Activated CD4-positive, alpha-beta T cell treated with anti-CD3 and anti-CD28 coated beads for 36 hours (primary cell): ENCODE measurements at places on chromosomes 5 and 9. TPM values are rescaled to one million over a fixed set of nuclear protein-coding genes. Genes with fewer than 3 reads are reported as not detected.
A peak's percentile ranks its signal among the peaks of the same experiment; 100 is the strongest.

- H3K4me3 ChIP-seq: peak overlapping the region; percentile 36
- H3K4me1 ChIP-seq: peaks cover 70% of the 10 kb centered on the region
- peaks cover 13% of the 10 kb centered on the region for H3K27me3 ChIP-seq
- H3K27ac ChIP-seq: peak overlapping the region; percentile 86
- no peaks in the 10 kb centered on the region for H3K36me3 ChIP-seq
These were observed 68.4 kb downstream of the ANKRD33B start for GRCh38 chr5:10632110-10632761.

The RACK1 gene
- 2,724 TPM for total RNA-seq

DNA sequence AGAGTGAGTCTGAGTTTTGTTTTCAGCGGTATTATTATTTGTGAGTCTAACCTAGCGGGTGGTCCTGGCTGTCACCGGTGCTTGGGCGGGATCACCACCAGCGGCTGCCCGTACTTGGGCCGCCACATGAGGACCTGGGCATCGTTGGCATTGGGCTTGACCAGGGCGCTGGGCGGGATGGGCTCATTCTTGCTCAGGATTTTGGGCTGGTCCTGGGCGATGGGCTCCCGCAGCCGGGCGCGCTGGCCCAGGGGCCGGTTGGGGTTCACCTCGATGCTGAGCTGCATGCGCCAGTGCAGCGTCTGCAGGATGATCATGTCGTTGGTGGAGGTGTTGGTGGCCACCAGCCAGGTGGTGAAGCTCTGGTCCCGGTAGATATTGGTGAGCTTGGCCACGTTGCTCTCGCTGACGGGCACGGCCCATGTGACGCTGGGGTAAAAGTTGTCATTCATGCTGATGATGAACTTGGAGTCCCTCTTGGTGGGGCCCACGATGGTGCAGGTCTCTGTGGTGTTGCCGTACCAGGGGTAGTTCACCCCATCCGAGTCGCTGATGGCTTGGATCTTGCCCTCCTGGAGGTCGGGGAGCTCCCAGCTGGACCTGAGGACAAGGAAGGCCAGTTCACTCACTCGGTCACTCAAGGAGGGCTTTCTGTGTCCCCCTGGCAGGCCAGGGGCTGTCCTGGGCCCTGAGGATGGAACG lies 15.4 kb downstream of the FAM78A start:
- H3K4me3 ChIP-seq: no peak overlapping the region
- no peak overlapping the region for H3K27ac ChIP-seq
- H3K27me3 ChIP-seq: no peaks in the 10 kb centered on the region

- no peak overlapping the region for H3K4me3 ChIP-seq
- H3K27me3 ChIP-seq: peaks cover 13% of the 10 kb centered on the region
- H3K27ac ChIP-seq: no peak overlapping the region
- H3K36me3 ChIP-seq: no peaks in the 10 kb centered on the region
- DNase-seq: no peak
- H3K4me1 ChIP-seq: no peaks in the 10 kb centered on the region
These were observed 143.5 kb downstream of the CARTPT start for GRCh38 chr5:71862507-71863060.

The CYLC2 gene
- not detected for total RNA-seq

DNA sequence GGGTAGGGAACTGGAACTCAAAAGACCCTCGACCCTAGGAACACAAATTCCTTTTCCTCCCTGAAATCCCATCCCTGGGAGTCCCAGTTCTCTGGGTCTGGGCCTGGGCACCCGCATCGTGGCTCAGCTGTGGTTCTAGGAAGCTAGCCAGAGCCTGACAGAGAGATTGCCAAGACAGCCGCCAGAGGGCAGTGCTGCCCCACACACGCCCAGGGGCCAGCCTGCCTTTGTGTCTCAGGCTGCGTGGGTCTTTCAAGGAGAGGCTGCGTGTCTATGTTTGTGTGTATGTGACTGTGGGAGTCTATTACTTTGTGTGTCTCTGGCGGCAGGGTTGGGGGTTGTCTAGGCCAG lies 32.0 kb upstream of the TTLL11 start:
- no peak overlapping the region for H3K4me3 ChIP-seq
- H3K27ac ChIP-seq: no peak overlapping the region
- H3K27me3 ChIP-seq: peaks cover 23% of the 10 kb centered on the region
- peak; percentile 88 for DNase-seq
- peaks cover 13% of the 10 kb centered on the region for H3K4me1 ChIP-seq
